ENCODE measurements at places on chromosomes 1 and 21.

DNA sequence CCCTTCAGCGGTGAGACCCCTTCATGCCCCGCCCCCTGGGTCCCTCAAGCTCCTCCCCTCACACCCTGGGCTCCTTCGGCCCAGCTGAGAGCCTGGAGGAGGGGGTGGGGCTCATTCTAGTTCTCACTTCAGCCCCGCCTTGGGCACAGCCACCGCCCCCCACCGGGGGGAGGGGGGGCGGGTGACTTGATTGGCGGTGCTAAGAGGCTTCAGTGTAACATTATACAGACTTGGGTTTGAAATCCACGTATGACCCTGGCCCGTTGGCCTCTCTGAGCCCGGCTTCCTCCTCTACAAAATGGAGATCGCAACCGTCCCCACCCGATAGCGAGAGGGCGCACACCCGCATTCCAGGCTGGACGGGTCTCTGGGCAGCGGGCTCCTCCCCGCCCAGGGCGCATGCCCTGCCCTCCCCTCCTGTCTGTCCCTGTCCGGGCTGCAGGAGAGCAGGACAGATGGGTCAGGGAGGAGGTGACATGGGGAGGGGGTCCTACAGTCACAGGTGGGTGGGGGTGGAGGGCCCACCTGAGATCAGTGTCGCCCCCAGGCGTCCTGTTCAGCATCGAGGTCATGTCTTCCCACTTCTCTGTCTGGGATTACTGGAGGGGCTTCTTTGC is 5.1 kb downstream of the CLCNKB start:
- peak; percentile 44 for DNase-seq

DNA sequence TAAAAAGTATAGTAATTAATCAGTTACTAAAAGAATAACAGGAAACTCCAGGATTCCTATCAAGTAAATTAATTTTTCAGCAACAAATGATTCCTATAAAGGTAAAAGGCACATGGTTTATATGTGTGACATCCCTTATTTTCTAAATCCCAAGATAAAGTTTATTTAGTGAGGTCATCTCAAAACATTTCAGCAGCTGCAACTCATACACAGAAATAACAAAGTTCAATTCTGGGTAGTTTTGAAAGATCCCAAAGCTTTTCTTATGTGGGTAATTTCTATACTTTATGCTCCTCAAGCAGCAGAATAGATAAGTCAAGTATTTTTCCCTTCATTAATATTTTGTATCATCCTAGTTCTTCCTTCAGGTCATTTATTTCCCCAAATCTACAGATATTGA is 117.7 kb downstream of the EIF4G3 start:
- DNase-seq: no peak

DNA sequence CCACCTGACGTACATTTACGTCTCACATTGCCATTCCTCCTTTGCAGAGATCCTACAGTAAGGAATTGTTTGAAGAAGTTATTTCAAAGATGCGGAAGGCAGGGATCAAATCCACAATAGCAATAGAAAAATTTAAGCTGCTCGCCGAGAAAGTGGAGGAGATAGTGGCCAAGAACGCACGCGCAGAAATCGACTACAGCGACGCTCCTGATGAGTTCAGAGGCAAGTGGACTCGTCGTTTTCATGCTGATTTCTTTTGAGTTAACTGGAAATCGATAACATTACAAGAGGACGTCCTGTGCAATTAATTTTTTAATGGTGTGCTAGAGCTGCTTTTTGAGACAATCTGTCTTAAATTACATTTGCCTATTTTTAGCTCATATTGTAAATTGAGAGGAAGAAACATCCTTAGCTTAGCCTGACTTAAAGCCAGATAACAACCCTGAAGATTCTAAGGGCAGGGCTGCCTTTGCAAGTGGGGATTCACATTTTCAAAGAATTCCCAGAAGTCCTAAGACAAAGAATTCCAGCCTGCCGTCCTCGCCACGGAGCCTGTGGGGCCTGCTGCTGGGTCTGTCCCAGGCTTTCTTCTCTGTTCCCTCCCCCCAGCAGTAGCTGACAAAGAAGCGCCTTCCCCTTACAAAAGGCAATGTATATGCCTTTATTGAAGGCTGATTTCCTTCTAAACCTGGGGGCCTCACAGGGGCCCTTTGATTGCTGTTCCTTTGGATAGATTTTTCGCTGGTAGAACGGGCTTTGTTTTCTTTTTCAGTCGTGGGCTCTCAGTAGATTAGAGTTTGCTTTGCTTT is 31.6 kb upstream of the KIF1B start:
- no peak for DNase-seq

- no peak for DNase-seq
These were observed 74.1 kb upstream of the DYNLT5 start for GRCh38 chr1:66678146-66678545.

- no peak for DNase-seq
These were observed 1.2 kb downstream of the NTPCR start for GRCh38 chr1:232951605-232952004.

DNA sequence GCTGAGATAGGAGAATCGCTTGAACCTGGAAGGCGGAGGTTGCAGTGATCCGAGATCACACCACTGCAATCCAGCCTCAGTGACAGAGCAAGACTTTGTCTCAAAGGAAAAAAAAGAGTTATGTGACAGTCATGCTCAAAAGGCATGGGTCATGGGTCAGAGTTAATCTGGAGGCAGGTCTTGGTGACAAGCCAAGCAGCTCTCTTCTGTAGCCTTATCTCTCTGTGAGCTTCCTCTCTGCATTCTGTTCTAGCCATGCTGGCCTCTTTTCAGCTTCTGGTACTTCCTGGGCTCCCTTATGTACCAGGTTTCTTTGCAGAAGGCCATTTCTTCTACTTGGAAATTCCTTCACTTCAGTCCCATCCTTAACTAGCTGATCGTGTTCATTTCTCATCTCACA is 63.6 kb downstream of the NGF start:
- no peak for DNase-seq

DNA sequence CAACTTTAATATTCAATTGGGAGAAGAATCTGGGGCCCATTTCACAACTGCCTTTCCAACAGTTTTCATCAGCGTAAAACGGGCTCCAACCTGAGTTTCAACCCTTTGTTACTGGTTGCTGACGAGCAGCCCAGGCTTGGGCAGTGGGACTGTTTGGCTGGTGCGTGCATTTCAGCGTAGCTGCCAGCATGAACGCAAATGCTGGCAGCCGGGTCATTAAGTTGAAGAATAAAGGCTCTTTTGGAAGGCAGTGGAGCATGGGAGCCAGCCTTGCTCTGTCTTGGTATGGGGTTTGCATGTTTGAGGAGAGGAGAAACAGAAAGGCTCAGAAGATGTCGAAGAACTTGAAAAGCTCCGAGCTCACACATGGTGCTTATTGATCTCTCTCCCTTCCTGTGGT is 40.7 kb downstream of the WDR3 start:
- DNase-seq: no peak

GRCh38 chr1:98296681-98297080 is 364.8 kb upstream of the SNX7 start:
- no peak for DNase-seq

Data from M059J (cell line).